SW 1271 (cell line): ENCODE measurements at places on chromosomes 16 and 17.

- no peak for DNase-seq
Observed at GRCh38 chr17:6589266-6589946, 33.1 kb upstream of the PITPNM3 start.

- DNase-seq = no peak
Observed at GRCh38 chr17:54451051-54451450, 449.6 kb upstream of the TOM1L1 start.

GRCh38 chr17:31251970-31252328 is 45.1 kb downstream of the OMG start:
- DNase-seq = no peak

GRCh38 chr17:40695874-40696472 is 7.6 kb downstream of the KRT24 start:
- DNase-seq = no peak

- no peak for DNase-seq
Observed at GRCh38 chr16:79874391-79874790, 273.9 kb upstream of the MAF start.

GRCh38 chr17:17590141-17590751 is 1.3 kb downstream of the PEMT start:
- DNase-seq = no peak

DNA sequence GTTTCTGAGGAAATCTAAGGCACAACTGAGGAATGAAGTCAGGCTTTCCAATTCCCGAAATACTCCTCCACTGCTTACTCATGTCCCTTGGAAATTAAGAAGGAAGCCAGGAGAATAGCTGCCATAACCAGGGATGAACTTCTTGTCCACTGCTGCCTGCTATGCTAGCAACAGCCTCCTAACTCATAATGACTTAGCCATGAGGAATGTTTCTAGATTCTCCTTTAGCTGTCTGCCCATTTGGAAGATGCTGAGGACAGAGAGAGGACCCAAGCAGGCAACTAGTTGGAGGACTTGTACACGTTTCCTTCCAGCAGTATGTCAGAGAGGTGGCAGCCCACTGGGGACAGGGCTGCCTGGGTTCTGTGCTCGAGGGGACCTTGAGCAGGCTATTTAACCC is 939 bp upstream of the CCL2 start:
- DNase-seq = no peak

DNA sequence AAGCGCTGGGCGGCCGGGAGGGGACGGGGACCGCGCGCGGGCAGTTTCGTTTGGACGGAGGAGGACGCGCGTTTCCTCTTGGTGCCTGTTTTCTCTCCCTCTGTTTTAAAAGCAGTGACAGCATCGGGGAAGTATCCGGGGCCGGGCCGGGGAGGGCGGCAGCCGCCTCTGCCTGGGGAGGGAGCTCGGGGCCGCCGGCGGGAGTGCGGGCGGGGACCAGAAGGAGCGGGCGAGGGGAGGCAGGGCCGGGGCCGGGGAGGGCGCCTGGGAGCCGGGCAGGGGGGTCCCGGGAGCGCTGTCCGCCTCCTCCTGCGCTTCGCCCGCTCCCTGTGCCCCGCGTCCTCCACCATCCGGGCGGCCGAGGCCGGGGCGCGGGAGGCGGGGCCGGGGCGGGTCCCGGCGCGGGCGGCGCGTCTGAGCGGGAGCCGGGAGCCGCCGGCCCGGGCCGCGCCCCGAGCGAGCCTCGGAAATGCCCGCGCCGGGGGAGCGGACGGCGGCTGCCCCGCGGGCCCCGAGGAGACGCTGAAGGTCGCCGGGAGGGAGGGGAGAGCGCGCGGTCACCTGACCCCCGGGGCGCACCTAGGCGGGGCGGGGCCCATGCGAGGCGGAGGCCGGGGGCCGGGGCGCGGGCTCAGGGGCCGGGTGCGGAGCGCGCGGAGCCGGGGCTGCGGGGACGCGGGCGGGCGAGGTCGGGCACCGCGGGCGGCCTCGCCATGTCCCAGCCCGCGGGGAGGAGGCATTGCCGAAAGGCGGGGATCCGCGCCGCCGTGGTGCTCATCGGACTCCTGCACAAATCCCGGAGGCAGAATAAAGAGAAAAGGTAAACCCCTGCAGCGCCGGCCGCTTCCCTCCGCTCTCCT is 57.3 kb downstream of the RAP1GAP2 start:
- peak; percentile 13 for DNase-seq
